Activated naive CD8-positive, alpha-beta T cell treated with anti-CD3 and anti-CD28 coated beads, Interleukin-2, amount 10 ng/mL, durations not matched to agents 7 days and 5 days (primary cell): ENCODE measurements at places on chromosomes 1 and 21.

- no peak overlapping the region for H3K27ac ChIP-seq
- H3K36me3 ChIP-seq, result no peaks in the 10 kb centered on the region
- no peak overlapping the region for H3K4me3 ChIP-seq
- H3K27me3 ChIP-seq, result peaks cover 9% of the 10 kb centered on the region
Measured at GRCh38 chr1:37174341-37174740, 140.0 kb upstream of the GRIK3 start.

GRCh38 chr21:34528131-34528561 is 16.1 kb upstream of the KCNE1 start:
- no peaks in the 10 kb centered on the region for H3K27me3 ChIP-seq
- H3K4me3 ChIP-seq, result no peak overlapping the region
- H3K36me3 ChIP-seq, result no peaks in the 10 kb centered on the region
- no peak overlapping the region for H3K27ac ChIP-seq
- peaks cover 5% of the 10 kb centered on the region for H3K4me1 ChIP-seq
- DNase-seq, result no peak

GRCh38 chr1:214967865-214968575 is 114.5 kb upstream of the KCNK2 start:
- no peaks in the 10 kb centered on the region for H3K4me1 ChIP-seq
- no peak for DNase-seq
- H3K27ac ChIP-seq, result no peak overlapping the region

- H3K4me3 ChIP-seq, result no peak overlapping the region
- peaks cover 15% of the 10 kb centered on the region for H3K4me1 ChIP-seq
- no peaks in the 10 kb centered on the region for H3K36me3 ChIP-seq
- DNase-seq, result peak; percentile 65
- H3K27me3 ChIP-seq, result peaks cover 25% of the 10 kb centered on the region
Measured at GRCh38 chr1:38586993-38587646, 272.5 kb downstream of the RRAGC start.

GRCh38 chr1:220528679-220529501 is 954 bp downstream of the MARK1 start:
- H3K27ac ChIP-seq, result no peak overlapping the region
- peak; percentile 28 for DNase-seq
- H3K27me3 ChIP-seq, result peaks cover 45% of the 10 kb centered on the region
- H3K36me3 ChIP-seq, result no peaks in the 10 kb centered on the region
- peak overlapping the region; percentile 52 for H3K4me3 ChIP-seq

- H3K27me3 ChIP-seq, result no peaks in the 10 kb centered on the region
- no peak overlapping the region for H3K4me3 ChIP-seq
- H3K36me3 ChIP-seq, result peaks cover 28% of the 10 kb centered on the region
- peaks cover 5% of the 10 kb centered on the region for H3K4me1 ChIP-seq
- no peak overlapping the region for H3K27ac ChIP-seq
Measured at GRCh38 chr1:243623841-243624240, 226.2 kb downstream of the AKT3 start.
